ENCODE measurements at places on chromosomes 3 and 15. TPM values are rescaled to one million over a fixed set of nuclear protein-coding genes. Genes with fewer than 3 reads are reported as not detected.

TRIM42 gene
- total RNA-seq = not detected

SLC38A3 gene
- total RNA-seq = not detected

ZMYND10 gene
- 1.1 TPM for total RNA-seq

GABRR3 gene
- not detected for total RNA-seq

CHRFAM7A gene
- total RNA-seq = not detected

MEGF11 gene
- not detected for total RNA-seq

SCG3 gene
- under 0.01 TPM for total RNA-seq

STAB1 gene
- total RNA-seq = 1.4 TPM

FETUB gene
- not detected for total RNA-seq

CCR1 gene
- total RNA-seq = not detected

RBM15B gene
- total RNA-seq = 41.8 TPM

ZNF501 gene
- 3.7 TPM for total RNA-seq

TTLL13 gene
- total RNA-seq = 0.23 TPM

ISLR gene
- total RNA-seq = 199 TPM

GALNT15 gene
- 1.3 TPM for total RNA-seq

BLM gene
- 0.23 TPM for total RNA-seq

HTR3E gene
- total RNA-seq = not detected

TRPM7 gene
- total RNA-seq = 51.8 TPM

RTP1 gene
- not detected for total RNA-seq

MFGE8 gene
- total RNA-seq = 626 TPM

TNNC1 gene
- 1.2 TPM for total RNA-seq

ZNF80 gene
- total RNA-seq = not detected

NTRK3 gene
- total RNA-seq = not detected

PAQR9 gene
- not detected for total RNA-seq
